ENCODE measurements at places on chromosomes 16 and 17. TPM values are rescaled to one million over a fixed set of nuclear protein-coding genes. Genes with fewer than 3 reads are reported as not detected.

FKBP10 gene
- total RNA-seq: 168 TPM

SMIM22 gene
- not detected for total RNA-seq

TMEM220 gene
- 10.4 TPM for total RNA-seq

SLC4A1 gene
- not detected for total RNA-seq

CA5A gene
- total RNA-seq: not detected

ATP2A1 gene
- 2.5 TPM for total RNA-seq

USP43 gene
- total RNA-seq: 0.16 TPM

RNPS1 gene
- 209 TPM for total RNA-seq

PPP1R1B gene
- not detected for total RNA-seq

ENPP7 gene
- not detected for total RNA-seq

SCIMP gene
- not detected for total RNA-seq

ACSM2B gene
- total RNA-seq: not detected

EFNB3 gene
- total RNA-seq: 1.1 TPM

KRTAP4-4 gene
- not detected for total RNA-seq

SLC39A11 gene
- 11.9 TPM for total RNA-seq

KRT32 gene
- not detected for total RNA-seq

ALDH3A1 gene
- total RNA-seq: 1.2 TPM

KRTAP9-9 gene
- not detected for total RNA-seq

NDUFB10 gene
- total RNA-seq: 124 TPM

PABPN1L gene
- total RNA-seq: not detected

PPM1E gene
- total RNA-seq: not detected

GRIN2A gene
- total RNA-seq: not detected

GAS7 gene
- not detected for total RNA-seq

TNFRSF17 gene
- not detected for total RNA-seq

TMC8 gene
- total RNA-seq: 1.3 TPM

SSTR5 gene
- total RNA-seq: 0.24 TPM

NUPR1 gene
- total RNA-seq: 4.9 TPM

ALOX15B gene
- not detected for total RNA-seq

WSCD1 gene
- total RNA-seq: 45.7 TPM

JPH3 gene
- total RNA-seq: 0.09 TPM

ZSCAN10 gene
- total RNA-seq: not detected

SPATA32 gene
- total RNA-seq: not detected

NR1D1 gene
- total RNA-seq: 5.2 TPM

SDR42E2 gene
- total RNA-seq: 0.21 TPM

MVP gene
- 116 TPM for total RNA-seq

NME1 gene
- 214 TPM for total RNA-seq

DCXR gene
- 93.0 TPM for total RNA-seq

KRTAP3-2 gene
- not detected for total RNA-seq

PSMD11 gene
- total RNA-seq: 161 TPM

EFCAB5 gene
- 0.40 TPM for total RNA-seq

TOP2A gene
- 149 TPM for total RNA-seq

SLFN12 gene
- total RNA-seq: 42.6 TPM

GUCY2D gene
- not detected for total RNA-seq

TMED6 gene
- 1.2 TPM for total RNA-seq

CLEC19A gene
- not detected for total RNA-seq

NEUROD2 gene
- total RNA-seq: not detected

C1QTNF8 gene
- total RNA-seq: not detected

CMTM1 gene
- 9.3 TPM for total RNA-seq

OR2C1 gene
- total RNA-seq: not detected

KRTAP17-1 gene
- not detected for total RNA-seq

AGRP gene
- not detected for total RNA-seq
